ENCODE measurements at places on chromosomes 11 and 22.

DNA sequence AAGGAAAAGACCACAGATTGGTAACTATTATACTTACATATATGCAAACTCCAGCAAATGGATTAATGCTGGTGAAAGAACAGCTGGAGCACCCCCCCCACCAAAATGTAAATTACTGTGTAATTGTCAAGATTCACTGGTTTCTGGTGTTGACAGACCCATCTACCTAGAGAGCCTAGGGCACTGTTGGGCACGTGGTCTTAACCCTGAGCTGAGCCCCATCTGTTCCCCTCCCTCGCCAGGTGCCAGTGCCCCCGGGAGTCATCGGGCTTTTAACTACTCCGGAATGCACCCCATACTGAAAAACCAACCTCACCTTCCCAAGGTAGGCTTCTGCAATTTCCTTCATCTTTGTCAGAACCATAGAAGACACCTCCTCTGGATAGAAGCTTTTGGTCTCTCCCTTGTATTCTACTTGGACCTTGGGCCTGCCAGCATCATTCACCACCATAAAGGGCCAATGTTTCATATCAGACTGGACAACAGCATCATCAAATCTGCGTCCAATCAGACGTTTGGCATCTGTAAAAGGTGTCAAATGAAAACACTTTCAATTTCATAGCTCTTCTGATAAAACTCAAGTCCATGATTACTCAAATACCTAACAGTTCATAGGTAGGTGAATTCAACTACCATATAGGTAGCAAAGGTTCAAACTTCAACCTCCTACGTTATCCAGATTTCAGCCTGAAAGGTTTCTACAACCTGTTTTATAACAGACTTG, 1.5 kb downstream of the HSPA8 start:
- DNase-seq, result no peak

DNA sequence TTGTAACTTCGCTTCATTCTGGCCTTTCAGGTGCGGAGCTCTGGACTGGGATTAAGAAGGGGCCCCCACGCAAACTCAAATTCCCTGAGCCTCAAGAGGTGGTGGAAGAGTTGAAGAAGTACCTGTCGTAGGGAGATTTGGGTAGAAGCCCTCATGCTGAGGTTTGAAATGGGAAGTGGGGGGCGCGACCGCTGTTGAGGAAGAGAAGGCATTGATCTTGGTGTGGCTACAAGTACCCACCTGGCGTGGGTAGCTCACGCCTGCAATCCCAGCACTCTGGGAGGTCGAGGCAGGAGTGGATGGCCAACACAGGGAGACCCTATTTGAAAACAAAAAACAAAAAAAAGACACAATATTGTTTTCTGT, 779 bp downstream of the SELENOH start:
- DNase-seq, result no peak

GRCh38 chr11:123484448-123484847, 54.4 kb downstream of the GRAMD1B start:
- no peak for DNase-seq

DNA sequence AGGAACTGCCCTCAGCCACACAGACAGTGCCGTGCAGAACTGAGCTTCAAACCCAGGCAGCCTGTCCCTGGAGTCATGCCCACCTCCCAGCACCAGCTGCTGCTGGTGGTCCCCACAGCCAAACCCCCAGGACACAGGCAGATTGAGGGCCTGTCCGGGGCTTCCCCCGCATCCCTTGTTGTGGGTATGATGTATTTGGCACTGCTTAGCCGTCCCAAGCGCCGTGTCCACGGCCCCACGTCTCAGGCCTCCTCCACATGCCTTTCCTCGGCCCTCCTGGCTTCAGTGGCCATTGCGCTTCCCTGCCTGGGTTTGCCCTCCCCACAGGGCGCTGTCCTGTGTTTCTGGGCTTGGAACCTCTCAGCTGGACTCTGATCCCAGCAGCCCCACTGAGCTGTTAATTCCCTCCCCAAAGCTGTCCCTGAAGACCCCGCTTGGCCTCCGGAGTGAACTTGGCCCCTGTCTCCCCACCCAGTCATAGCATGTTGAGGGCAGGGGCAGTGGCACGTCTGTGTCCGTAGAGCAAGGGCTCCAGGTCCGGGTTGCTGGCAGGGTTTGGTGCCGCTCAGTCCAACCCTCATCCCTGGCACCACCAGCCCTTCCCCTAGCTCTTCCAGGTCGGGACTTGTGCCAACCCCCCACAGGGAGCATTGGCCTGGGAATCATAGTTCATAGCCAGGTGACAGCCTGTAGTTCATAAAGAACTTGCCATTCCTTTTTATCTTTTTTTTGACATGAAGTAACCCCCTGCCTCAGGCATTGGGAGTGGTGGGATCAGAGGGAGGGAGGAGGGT, 34.5 kb upstream of the TEF start:
- no peak for DNase-seq

- DNase-seq, result no peak
These were observed 39.7 kb downstream of the DKK3 start for GRCh38 chr11:11968511-11969280.

DNA sequence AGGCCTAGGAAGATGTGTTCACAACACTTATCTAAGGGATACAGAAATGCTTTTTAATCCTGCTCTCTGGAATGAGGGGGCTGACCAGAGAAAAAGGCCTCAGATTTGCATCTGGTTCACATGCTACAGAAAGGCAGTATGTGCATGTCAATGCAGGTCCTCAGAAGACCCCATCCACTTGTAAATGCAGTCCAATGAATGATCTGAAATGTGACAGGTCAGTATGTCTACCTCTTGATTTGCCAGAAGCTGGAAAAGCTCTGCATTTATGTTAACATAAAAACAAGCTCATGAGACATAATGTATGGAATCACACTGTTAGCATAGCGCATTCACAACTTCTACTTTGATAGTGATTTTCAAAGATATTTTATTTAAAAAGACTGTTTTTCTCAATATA, 367.4 kb upstream of the CHORDC1 start:
- no peak for DNase-seq

DNA sequence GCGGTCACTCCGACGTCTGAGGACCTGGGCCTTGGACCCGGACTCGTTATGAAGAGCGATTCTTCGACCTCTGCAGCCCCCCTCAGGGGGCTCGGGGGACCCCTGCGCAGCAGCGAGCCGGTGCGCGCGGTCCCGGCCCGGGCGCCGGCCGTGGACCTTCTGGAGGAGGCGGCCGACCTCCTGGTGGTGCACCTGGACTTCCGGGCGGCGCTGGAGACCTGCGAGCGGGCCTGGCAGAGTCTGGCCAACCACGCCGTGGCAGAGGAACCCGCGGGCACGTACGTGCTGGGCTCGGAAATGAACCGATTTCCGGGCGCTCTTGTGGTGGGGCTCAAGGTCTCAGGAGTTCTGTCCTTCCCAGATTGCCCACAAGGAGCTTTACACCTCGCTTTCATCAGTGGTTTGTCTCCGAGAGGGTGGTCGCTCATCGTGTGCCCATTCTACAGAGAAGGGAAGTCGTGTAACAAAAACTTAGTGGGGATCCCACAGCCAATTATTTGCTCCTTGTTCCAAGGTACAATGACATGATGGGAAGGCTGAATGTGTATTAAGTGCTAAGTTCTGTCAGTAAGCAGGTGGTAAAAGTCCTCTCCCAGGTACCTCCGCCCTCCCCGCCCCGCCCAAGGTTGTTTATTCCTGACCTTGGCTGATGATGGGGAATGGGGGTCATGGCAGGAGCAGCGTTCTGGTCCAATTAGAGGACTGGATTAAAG, 695 bp downstream of the PEX26 start:
- peak; percentile 24 for DNase-seq

- DNase-seq, result no peak
These were observed 117.9 kb downstream of the KCNQ1OT1 start for GRCh38 chr11:2581931-2582350.

DNA sequence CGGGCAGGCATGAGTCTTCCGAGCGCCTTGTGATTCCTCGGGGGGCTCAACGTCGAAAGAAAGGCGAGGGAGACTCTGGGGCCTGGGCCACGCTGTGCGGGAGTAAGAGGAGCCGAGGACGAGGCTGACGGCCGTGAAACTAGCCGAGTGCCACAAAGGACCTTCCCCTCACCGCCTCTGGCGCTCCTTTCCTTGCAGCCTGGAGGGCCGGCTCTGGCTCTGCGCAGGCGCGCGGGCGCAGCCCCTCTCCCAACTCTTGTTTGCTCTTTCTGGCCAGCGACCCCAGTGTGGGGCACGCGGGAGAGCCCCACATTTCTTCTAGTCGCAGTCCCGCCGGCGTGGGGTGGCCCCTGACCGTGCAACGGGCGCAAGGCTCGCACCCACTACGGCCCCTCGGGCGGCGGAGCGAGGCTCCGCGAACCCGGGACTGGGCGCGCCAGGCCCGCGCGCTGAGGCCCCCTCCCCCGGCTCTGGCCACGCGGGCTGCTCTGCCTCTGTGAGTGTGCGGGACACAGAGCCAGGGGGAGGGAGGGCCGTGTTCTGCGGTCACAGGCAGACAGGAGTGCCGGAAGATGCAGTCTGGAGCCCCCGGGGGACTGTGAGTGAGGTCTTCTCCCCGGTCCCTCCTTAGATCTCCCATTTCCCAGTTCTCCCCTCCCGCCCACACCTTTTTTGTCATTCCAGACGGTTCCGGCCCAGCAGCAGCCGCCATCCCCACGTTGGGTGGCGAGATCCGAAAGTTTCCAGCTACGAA, 1.0 kb upstream of the TOB2 start:
- no peak for DNase-seq

DNA sequence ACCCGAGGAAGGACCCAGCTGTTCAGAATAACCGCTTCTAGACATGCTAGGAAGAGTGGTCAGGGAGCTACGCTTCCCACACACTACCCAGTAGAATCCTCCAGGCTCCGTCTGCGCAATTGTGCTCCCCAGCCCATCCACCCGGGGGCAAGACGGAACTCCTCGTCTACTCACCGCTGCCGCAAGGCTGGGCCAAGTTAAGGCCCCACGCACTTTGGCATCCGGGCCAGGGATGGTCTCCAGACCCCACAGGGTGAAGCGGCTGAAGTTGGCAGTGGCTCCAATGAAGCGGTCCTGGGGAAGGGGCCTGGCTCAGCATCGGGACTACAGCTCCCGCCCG, 757 bp downstream of the RNASEH2C start:
- peak; percentile 41 for DNase-seq

DNA sequence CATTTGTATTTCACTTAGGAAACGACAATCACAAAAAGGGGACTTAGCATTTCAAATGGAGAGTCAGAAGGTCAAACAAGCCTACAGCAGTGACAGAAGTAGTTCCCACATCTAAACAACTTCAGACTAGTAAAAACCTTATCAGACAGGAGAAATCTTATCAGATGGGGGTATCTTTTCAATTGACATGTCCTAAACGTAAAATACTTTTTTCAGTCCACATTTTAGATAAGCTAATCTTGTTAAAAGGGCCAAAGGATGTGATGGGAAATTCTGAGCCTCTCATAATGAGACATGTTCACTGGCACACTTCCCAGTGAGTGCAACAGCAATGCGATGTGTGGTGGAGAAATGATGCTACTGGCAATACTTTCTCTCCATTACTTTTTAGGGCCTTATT, 2.4 kb downstream of the MAPK1 start:
- no peak for DNase-seq

GRCh38 chr11:94853836-94854235, 85.7 kb downstream of the AMOTL1 start:
- no peak for DNase-seq

DNA sequence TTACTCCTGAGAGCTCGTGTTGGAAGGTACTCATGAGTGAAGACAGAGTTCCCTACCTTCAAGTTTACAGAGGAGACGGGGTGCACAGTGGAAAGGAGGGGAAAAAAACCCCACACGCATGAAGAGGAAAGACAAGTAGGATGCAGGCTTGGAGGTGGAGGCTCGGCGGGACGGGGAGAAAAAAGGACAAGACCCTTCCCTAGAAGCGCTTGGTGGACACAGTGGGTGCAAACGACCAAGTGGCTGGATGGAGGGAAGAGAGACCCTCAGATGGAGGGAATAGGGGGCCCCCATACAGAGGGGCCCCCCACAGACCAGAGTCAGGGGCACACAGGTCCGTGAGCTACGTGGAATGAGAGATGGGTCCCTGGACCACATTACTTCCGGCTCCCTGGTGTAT, 380.1 kb downstream of the SHANK2 start:
- DNase-seq, result no peak

DNA sequence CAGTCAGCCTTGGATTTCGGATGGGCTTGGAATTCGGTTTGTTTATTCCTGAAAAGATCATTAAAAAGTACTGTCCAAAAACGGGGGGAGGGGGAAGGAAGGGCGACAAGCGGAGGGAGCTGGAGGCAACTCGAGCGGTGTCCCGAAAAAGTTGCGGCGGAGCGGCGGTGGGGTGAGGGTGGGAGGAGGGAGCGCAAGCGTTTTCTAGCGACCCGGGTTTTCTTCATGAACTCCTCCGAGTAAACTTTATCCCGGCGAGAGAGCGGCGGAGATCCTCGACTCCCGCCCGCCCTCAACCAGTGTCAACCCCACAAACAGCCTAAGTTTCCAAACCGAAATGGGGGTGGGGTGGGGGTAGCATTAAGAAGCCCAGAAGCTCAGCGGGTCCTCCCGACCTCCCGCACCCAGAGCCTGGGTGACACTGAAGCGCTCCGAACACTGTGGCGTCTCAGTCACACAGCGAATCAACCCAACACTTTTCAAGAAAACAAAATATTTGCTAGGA, 133.0 kb upstream of the C11orf58 start:
- DNase-seq, result no peak

DNA sequence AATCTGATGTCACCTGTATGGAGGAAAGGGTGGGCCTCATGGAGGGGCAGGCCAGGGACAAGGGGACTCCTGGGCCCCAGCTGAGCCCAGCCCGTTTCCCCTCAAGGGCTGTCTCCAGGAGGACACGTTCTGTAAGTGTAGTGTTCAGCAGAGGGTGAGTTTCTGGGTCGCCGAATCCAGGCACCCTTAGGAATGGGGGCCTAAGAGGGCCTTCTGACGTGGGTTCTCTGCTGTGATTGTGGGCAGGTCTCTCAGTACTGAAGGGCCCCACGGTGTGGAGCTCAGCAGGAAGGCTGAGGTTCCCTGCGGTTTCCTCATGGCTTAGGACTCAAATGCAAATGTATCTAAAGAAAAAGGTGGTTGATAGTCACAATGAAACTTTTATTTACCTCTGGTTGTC, 6.5 kb downstream of the PTDSS2 start:
- no peak for DNase-seq

DNA sequence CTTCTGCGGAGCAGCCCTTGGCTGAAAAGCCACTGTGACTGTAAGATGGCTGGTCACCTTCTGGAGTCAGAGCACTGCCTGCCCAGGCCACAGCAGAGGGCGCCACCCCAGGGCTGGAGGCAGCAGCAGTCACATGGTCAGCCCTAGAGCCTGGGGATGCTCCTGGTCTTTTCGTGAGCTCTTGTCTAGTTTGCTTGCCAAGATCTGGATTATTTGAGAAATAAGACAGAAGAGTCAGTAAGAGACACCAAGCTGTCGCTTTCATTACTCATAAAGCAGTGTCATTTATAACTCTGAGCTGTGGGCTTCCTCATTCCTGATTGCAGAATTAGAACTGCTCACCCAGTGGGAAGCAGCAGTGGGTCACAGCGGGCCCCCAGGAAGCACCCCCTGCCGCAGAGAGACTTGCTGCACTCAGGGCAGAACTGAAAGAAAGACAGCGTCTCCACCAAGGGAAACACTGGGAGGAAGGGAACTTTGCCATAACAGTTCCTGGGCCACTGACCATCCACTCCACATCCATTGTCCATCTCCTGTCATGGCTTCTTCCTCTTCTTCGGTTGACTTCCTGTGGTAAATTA, 56.7 kb downstream of the PPP6R2 start:
- DNase-seq, result peak; percentile 2
